ENCODE measurements at places on chromosomes 5 and 9. TPM values are rescaled to one million over a fixed set of nuclear protein-coding genes. Genes with fewer than 3 reads are reported as not detected.

PCDHB8 gene
- 0.90 TPM for total RNA-seq

JAKMIP2 gene
- total RNA-seq, result 0.33 TPM

SIT1 gene
- total RNA-seq, result 0.55 TPM

RASGEF1C gene
- total RNA-seq, result 0.67 TPM

DBH gene
- total RNA-seq, result not detected

CCDC152 gene
- total RNA-seq, result 0.89 TPM

ECM2 gene
- 18.5 TPM for total RNA-seq

CDH6 gene
- 1.1 TPM for total RNA-seq

FYB1 gene
- total RNA-seq, result 1.8 TPM

- no peaks in the 10 kb centered on the region for H3K36me3 ChIP-seq
- no peaks in the 10 kb centered on the region for H3K27me3 ChIP-seq
- H3K4me3 ChIP-seq, result no peak overlapping the region
- H3K4me1 ChIP-seq, result no peaks in the 10 kb centered on the region
These were observed 328.2 kb upstream of the GRAMD2B start for GRCh38 chr5:126094991-126095390.

DNA sequence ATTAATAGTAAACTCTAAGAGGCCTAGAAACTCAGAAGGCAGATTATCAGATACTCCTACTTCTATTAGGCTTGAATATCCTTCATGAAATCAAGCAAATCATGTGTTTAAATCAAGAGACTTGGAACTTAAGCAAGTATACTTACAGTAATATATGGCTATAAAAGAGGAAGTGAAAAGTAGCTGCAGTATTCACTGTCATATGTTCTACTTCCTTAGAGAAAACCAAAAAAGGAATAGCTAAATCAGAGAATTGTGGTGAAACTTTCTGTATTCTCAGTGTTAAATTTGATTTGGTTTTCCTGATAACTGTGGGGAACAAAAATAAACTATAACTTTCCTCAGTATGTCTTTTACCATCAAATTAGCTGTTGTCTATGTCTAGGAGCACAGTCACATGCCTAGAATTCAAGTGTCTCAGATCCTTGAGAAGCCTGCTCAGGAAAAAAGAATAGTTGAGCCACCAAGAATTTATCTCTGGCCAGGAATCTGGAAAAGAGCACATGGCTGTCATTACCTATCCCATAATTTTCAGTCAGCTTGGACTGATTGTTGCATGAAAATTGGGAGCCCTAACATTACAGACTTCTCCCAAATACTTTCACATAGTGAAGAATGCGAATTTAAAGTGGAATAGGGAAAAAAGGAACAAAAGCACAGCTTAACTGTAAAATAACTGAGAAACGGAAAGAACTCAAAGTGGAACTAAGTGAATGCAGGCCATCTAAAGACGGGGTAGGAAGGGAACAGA, 1.7 kb downstream of the FKBP15 start:
- H3K27me3 ChIP-seq, result no peaks in the 10 kb centered on the region
- H3K27ac ChIP-seq, result peak overlapping the region; percentile 40
- H3K4me3 ChIP-seq, result no peak overlapping the region
- peaks cover 5% of the 10 kb centered on the region for H3K36me3 ChIP-seq
- peaks cover 38% of the 10 kb centered on the region for H3K4me1 ChIP-seq

GRCh38 chr5:40486437-40487275, 193.1 kb upstream of the PTGER4 start:
- no peak overlapping the region for H3K27ac ChIP-seq
- H3K36me3 ChIP-seq, result no peaks in the 10 kb centered on the region
- no peak overlapping the region for H3K4me3 ChIP-seq
- no peaks in the 10 kb centered on the region for H3K27me3 ChIP-seq
- H3K4me1 ChIP-seq, result no peaks in the 10 kb centered on the region

- DNase-seq, result no peak
- H3K27me3 ChIP-seq, result no peaks in the 10 kb centered on the region
- H3K27ac ChIP-seq, result no peak overlapping the region
- H3K36me3 ChIP-seq, result no peaks in the 10 kb centered on the region
- no peaks in the 10 kb centered on the region for H3K4me1 ChIP-seq
- H3K4me3 ChIP-seq, result no peak overlapping the region
These were observed 31.7 kb upstream of the LRRC14B start for GRCh38 chr5:159448-160172.

DNA sequence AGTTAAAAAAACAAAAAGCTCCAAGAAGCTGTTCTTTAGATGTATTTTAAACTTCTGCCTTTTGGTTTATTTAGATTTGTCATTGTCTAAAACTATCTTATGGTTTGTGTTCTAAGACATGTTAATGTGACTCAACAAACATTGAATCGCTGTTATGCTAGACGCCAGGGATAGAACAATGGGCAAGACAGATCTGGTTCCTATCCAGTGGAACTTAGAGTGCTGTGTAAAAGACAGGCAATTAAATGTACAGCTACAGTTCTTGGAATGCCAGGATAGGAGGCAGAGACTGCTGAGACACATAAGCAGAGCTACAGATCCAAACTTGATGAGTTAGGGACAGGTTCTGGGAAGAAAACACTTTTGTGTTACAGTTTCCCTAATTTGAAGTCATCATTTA, 22.4 kb downstream of the LYRM7 start:
- no peak overlapping the region for H3K4me3 ChIP-seq
- H3K27ac ChIP-seq, result no peak overlapping the region
- peaks cover 7% of the 10 kb centered on the region for H3K36me3 ChIP-seq

DNA sequence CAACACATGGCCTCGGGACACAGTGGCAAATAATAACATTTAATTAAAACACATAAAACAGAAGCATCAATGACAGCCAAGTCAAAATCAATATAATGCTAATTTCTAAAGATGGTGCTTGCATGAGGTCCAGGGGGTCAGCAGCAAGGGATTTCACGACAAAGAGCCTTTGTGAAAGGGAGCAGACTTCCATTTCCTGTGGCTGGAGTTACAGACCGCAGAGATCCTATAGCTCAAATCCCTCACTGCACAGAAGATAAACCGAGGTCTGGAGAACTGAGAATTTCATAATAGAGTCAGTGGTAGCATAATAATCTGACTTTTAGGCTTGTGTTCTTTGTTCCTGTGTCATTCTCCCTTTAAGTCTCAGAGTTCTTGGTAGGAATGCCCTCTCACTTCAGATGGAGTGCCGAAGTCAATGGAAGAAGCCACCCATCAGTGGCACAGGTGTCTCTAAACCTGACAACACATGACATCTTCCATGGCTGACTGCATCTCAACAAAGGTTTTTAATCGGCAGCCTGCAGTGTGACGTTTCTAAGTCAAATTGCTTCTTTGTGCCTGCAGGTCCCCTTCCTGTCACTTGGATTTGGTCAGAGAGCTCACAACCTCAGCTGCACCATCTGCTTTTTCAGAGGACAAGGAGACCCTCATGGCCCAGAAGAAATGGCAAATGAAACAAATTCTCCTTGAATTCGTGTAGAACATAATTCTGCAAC, 67.4 kb downstream of the CARTPT start:
- H3K4me1 ChIP-seq, result peaks cover 16% of the 10 kb centered on the region
- H3K4me3 ChIP-seq, result no peak overlapping the region
- H3K27ac ChIP-seq, result no peak overlapping the region
- H3K27me3 ChIP-seq, result no peaks in the 10 kb centered on the region
- no peaks in the 10 kb centered on the region for H3K36me3 ChIP-seq
- no peak for DNase-seq

DNA sequence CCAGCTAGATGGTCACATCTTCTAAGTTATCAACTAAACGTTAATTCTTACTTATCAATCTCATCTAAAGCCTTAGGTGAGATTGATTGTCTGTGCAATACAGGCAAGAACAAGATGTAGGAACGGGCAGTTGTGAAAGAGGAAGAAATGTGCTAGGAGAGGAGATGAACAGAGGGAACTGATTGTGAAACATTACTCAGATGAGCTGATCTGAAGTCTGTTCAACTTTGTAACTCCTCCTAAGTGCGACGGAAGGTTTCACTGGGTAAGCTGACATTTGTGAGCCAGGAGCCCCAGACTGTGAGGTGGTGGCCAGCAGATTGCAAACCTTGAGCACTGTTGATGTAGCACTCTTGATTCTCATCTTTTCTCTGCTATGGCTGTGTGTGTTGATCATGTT, 204.1 kb downstream of the CD180 start:
- H3K4me3 ChIP-seq, result no peak overlapping the region
- no peak overlapping the region for H3K27ac ChIP-seq
- DNase-seq, result no peak
- H3K36me3 ChIP-seq, result no peaks in the 10 kb centered on the region
- H3K27me3 ChIP-seq, result no peaks in the 10 kb centered on the region

DNA sequence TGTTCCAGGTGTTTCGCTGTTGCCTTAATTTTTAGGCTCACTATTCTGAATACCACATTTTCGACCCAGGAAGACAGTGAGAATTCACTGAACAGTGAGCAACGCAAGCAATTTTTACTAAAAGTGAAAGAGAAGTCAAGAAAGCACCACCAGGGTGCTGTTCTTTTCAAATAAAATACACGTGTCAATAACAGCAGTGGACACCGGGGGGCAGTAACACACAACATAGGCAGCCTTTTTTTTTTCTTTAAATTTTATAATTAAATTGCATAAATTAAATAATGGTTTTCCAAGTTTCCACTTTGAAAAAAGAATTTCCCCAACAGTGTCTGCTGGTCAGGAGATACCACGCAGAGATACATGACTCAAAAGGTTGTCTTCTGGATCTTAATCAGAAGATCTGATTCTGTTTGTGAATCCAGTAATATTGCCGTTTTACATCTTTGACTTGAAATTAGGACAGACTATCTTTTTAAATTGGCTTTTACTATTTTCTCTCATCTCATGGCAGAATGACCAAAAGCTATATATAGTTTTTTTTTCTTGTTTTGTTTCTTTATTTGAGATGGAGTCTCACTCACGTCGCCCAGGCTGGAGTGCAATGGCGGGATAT, 47.1 kb upstream of the SH3GL2 start:
- no peaks in the 10 kb centered on the region for H3K27me3 ChIP-seq
- no peak for DNase-seq
- H3K4me1 ChIP-seq, result no peaks in the 10 kb centered on the region
- H3K4me3 ChIP-seq, result no peak overlapping the region
- no peak overlapping the region for H3K27ac ChIP-seq
- no peaks in the 10 kb centered on the region for H3K36me3 ChIP-seq

DNA sequence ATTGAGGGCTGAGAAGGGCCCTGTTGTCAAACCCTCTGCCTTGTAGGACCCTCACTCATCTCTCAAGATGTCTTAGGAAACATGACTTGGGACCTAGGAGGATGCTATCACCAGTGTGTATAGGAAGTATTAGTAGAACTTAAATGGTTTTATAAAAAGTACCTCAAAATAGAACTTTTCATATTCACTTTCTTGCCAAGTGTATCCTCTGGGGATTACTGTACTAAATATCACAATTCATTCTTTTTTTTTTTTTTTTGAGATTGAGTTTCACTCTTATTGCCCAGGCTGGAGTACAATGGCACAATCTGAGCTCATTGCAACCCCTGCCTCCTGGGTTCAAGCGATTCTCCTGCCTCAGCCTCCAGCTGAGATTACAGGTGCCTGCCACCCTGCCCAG, 56.2 kb downstream of the ARHGEF28 start:
- no peak overlapping the region for H3K4me3 ChIP-seq
- no peak overlapping the region for H3K27ac ChIP-seq
- H3K27me3 ChIP-seq, result no peaks in the 10 kb centered on the region
- no peaks in the 10 kb centered on the region for H3K4me1 ChIP-seq
- H3K36me3 ChIP-seq, result no peaks in the 10 kb centered on the region

GRCh38 chr9:136646827-136647711, 15.6 kb upstream of the EGFL7 start:
- DNase-seq, result no peak
- H3K27ac ChIP-seq, result peak overlapping the region; percentile 73
- peak overlapping the region; percentile 18 for H3K4me3 ChIP-seq

GRCh38 chr5:157460921-157461792, 1.1 kb downstream of the NIPAL4 start:
- no peaks in the 10 kb centered on the region for H3K27me3 ChIP-seq
- H3K36me3 ChIP-seq, result no peaks in the 10 kb centered on the region
- H3K27ac ChIP-seq, result no peak overlapping the region
- no peaks in the 10 kb centered on the region for H3K4me1 ChIP-seq
- no peak overlapping the region for H3K4me3 ChIP-seq
- DNase-seq, result no peak

GRCh38 chr9:122337556-122337929, 33.3 kb upstream of the PTGS1 start:
- peaks cover 3% of the 10 kb centered on the region for H3K4me1 ChIP-seq
- H3K27me3 ChIP-seq, result no peaks in the 10 kb centered on the region
- no peak overlapping the region for H3K4me3 ChIP-seq
- H3K27ac ChIP-seq, result no peak overlapping the region
- no peaks in the 10 kb centered on the region for H3K36me3 ChIP-seq

- DNase-seq, result no peak
- H3K36me3 ChIP-seq, result no peaks in the 10 kb centered on the region
- no peaks in the 10 kb centered on the region for H3K4me1 ChIP-seq
- peak overlapping the region; percentile 69 for H3K4me3 ChIP-seq
- H3K27me3 ChIP-seq, result no peaks in the 10 kb centered on the region
- peak overlapping the region; percentile 84 for H3K27ac ChIP-seq
These were observed 715 bp upstream of the C5orf34 start for GRCh38 chr5:43515678-43516048.
